ENCODE measurements at places on chromosomes 12 and 14.

DNA sequence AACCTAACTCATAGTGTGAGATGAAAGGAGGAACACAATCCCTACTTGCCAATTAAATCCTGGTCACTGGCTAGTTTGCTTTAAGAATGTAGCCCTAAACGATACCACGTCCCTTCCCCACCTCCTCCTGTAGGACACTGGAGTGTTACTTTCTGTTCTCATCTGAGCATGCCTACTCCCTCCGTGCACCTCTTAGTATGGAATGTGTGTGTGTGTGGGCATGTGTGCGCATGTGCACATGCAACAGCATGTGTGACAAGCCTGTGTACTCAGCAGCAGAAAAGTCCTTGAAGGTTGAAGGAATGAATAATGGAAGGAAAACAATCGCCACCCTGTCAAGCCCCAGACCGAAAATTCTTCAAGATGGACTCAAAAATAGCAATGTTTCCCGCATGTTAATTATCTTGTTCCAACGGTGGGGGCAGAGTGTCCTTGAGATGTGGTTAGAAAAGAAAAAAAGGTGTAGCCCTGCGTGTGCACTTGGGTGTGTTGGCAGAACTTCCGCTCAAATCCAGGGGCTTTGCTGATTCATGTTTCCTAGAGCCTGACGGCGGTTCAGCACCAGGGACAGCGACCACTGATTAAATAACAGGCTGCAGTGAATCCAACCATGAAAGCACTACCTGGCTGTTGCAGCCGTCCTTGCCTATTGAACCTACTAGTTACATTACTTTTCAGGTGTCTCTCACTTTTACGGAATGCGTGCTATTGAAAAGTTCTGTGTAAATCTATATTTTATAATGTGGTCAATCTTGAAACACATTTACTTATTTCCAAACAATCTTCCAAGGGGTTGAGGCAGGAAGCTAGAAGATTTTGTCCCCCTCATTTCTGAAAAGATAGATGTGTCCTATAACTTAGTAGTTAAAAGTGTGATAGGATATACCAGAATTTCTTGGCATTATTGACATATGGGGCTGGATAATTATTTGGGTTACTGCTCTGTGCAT, 79.8 kb downstream of the SRRM4 start:
- peak; percentile 47 for DNase-seq

- DNase-seq = no peak
These were observed 120.9 kb downstream of the SLC38A6 start for GRCh38 chr14:61101803-61102548.

- no peak for DNase-seq
These were observed 356.4 kb upstream of the DDHD1 start for GRCh38 chr14:53509276-53510244.

DNA sequence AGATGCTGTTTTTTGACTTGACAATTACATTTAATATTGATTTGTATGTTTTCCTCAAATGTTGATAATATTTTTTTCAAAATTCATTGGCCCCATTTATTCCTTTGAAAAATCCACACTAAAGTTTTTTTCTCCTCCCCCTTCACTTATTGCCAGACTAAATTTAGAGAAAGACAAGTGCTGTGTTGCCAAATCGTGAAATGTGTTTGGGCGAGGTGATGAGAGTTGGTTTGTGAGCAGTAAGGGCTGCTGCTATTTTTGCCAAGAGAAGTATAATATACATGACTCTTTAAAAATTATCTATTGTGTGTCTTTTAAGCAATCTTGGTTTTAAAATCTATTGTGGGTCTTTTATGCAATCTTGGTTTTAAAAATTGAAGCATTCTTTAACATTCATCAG, 188.9 kb downstream of the PPFIA2 start:
- DNase-seq = no peak

Data from SK-MEL-5 (cell line).